ENCODE measurements at places on chromosomes 12 and 14.
A peak's percentile ranks its signal among the peaks of the same experiment; 100 is the strongest.

DNA sequence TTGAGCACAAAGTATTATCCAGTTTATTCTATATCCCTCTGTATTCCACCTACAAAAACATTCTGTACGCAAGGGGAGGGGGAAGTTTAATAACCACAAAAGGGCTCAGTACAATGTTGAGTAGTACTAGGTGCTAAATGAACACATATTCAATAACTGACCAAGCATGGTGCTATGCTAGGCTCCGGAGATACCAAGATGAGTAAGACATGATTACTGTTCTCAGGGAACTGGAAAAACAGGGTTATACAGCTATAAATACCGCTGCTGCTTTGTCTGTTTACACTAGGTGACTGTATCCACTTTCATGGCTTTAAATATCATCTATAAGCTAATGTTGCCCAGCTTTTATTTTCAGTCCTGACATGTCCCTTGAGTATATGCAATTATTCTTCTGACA, 135.8 kb downstream of the INSM2 start:
- DNase-seq: no peak

DNA sequence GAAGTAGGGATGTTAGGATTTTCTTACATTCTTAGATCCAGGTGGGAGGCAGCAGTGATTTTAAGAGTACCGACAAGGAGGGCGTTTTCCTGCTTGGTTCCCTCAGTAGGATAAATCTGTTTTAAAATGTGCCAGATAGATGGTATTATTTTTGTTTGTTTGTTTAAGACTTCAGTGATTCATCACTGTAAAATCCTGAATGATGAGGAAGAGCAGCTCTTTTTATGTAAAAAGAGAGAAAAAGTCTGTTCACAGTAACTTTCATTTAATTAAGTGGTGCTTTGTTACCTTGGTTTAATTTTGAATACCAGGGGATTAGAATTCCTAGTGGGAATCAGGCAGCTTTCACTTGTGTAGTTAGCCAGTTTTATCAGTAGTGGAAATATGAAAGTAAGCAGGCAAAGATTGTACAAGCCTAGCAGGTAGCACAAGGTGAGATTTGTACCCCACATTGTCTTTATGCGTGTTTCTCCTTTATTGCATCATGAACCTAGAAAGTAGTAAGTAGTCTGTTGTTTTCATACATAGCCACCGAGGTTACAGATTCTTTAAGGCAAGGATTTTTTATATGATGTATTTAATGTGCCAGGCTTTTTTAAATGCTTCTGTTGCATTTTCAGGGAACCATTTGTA, 349.6 kb downstream of the CCDC91 start:
- DNase-seq: no peak

GRCh38 chr12:67355428-67356379, 86.5 kb downstream of the CAND1 start:
- peak; percentile 67 for DNase-seq

DNA sequence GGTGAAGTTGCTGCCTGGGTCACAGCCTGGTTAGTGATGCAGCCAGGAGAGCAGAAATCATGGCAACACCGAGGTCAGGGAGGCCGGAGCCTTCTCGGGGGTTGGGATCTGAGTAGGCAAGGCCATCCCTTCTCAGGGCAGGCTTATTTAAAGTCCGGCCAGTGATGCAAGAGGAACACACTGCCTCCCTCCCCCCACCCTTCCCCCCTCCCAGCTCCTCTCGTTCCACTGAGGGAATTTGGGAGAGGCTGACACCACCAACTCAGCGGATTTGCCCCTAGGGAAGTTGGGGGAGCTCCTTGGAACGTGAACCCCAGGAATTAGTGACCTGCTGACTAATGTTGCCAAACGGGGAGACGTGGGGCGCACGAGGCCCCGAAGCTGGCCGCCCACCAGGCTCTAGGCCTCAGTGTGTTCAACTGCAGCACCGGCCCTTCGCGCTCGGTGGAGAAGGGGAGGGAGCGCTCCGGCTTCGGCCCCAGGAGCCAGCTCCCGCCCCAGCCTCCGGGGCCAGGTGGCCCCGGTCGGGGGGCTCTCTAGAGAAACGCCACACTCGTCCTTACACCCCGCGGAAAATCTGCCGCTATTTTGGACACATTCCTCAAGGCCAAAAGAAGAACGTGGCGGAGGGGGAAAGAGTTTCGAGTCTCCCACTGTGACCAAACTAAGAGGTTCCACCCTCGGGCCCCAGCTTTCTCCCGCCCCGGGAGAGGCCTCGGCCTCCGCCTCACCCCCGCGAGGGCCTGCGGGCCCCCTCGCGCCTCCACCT, 1.6 kb downstream of the CTDSP2 start:
- DNase-seq: no peak

DNA sequence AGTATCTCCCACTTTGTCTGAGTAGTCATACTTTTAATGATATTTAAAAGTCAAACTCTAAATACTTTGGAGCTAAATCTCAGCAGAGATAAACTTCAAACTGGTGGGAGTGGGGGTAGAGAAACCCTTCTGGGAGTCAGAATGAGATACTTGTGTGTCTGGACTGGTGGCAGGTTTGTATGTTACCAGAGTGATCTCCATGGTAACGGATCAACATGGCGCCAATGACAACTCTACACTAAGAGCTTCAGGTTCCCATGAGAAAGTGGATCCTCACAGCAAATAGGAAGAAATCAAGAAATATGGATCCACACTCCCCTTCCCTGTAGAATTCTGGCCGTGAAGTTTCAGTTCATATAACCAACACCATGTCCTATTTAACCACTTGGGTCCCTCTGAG, 121.9 kb downstream of the ETV6 start:
- DNase-seq: no peak

DNA sequence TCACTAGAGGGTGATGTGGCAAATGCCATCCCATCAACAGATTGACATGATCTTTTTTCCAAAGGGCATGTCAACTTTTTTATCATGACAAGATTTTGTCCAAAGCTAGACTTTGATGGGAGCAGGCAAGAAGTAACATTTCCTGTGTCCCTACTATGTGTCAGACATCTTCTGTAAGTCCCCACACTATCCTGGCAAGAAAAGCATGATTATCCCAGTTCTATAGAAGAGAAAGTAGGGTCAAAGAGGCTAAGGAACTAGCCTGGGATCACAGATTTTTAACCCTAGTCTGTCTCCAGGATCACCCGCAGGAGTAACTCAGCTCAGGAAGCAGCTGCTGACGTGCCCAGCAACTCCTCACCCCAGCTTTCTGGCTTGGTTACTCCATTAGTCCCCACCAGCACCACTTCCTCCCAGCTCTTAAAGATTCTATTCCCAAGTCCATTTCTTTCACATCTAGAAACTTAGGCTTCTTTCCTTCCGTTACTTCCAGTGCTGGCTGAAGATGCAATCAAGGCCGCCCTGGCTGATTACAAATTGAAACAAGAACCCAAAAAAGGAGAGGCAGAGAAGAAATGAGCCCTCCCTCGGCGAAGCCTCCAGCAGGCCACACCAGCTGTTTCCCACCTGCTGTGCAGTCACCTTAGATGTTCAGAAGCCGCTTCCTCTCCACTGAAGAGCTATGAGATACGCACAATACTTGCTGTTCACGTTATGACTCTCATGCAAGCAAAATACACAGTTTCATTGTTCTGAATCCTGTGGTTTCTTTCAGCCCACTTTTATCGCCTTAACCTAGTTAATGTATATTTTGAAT, 6.2 kb downstream of the ISCU start:
- no peak for DNase-seq

GRCh38 chr12:12331244-12331771, 18.7 kb downstream of the MANSC1 start:
- no peak for DNase-seq

GRCh38 chr14:34322940-34323418, 139.1 kb downstream of the SPTSSA start:
- peak; percentile 25 for DNase-seq

DNA sequence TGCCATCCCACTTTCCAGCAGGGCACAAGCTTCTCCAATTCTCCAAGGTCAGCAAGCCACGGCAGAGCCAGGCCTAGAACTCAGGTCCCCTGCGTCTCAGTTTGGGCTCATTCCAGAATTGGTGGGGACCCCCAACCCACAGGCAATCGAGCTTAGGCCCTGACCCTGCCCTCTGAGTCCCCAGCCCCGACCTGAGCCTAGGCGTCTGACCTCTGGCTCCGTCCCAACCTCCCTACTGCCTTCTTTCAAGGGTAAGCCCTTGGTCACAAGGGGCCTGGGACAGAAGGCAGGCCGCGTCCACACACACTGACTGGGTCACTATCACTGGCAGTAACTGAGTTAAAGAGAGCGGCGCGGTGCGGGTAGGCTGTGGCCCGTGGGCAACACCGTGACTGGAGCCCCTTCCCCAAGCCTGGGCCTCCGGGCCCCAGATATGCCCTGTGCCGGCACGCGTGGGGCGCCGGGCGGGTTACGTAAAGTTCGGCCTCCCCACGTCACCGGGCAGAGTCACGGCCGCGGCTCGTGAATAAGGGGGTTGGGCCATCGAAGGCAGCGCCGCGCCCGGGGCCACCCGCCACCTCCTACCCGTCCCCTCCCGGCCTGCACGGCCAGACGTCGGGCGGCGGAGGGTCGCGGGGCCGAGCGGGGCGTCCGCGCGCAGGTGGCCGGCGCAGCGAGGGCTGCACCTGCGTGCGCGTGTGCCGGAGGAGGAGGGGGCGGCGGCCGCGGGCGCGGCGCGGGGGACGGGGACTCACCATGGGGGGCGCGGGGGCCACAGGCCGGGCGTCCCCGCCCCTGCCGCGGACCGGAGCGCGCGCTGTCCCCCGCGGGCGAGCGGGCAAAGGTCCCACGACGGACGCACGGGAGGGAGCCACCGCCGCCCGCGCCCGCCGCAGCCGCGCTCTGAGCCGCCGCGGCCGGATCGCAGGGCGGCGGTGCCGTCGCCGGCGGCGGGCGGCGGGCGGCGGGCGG, 516 bp downstream of the ANKRD9 start:
- DNase-seq: no peak

DNA sequence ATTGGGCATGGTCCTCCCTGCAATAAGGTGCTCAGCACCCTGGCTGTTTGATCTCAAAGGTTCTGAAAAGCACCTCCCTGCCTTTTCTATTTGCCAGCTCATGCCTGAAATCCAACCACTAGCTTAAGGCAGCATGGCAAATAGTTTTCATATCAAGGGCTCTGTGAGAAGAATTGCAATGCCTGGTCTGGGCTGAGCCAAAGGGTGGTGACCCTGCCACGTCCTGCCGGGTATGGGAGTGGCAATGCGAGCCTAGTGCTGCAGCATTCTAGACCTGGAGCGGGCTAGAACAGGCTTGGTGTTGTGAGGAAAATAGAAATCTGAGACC, 2.3 kb upstream of the SCNN1A start:
- no peak for DNase-seq

- no peak for DNase-seq
Observed at GRCh38 chr12:85155791-85156190, 119.6 kb downstream of the LRRIQ1 start.

DNA sequence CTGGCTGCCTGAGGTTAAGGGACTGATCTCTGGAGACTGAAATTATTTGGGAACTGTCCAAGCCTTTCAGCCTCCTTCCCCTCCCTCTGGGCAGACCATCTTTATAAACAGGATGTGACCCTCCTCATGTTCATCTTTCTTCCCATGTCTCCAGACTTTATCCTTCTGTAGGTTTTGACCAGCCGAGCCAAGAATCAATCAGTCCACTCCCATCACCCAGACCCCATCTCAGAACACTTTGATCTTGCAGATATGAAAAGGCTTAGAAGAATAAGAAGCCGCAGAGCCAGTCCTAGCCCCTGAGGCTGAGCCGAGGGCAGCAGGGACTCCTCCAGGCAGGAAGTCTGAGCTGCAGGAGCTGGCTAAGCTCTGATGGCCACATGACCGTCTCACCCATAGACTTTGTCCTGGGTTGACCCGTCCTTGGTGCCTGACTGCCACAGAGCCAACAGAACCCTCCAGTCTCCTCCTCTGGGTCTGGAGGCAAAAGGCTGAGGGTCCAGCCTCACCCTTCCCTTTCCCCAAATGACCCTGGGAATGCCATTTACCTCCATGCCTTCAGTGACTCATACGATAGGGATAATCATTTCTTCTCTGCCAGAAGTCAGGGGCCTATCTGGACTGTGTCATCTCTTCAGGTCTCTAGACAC, 1.6 kb downstream of the KRT71 start:
- DNase-seq: no peak

DNA sequence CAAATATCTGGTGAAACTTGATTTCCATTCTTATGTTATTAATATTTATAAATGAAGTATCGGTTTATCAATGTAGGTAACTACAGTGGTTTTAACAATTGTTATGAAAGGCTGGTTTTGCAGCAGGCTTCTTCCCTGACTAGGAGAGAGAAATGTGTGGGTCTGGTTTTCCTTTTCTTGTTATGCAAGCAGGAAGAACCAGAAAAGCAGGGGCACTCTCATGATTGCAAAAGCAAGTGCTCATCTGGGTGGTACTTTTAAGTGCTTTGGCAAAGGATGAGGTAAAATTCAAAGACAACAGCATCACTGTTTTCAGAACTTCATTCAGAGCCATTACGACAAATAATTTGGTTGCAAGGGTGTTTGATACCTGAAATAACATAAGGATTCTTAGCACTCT, 105.6 kb downstream of the PTPRO start:
- DNase-seq: no peak

DNA sequence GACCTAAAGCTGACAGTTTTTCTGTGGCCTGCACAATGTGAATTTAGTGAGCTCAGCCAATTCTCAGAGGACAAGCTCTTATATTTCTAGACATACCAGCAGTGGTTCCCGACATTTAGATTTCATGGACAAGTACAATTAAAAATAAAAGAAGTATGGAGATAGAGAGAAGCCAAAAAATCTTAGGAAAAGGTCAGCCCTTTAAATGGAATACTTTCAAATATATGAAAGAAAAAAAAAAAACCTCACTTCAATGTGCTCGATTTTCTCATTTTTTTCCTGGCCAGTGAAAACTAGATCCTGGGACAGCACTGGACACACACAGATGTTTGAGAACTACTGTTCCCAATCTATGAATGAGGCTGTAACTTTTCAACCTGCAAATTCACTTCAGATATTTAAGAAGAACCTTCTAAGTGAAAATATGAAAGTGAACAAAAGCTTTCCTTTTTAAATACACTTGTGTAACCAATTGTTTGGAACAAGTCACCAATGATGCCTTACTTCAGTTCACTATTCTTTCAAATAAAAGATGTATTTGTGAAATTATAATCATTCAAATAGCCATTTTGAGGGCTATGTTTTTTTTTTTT, 109.4 kb downstream of the SLC38A1 start:
- no peak for DNase-seq

GRCh38 chr12:109739747-109740693, 26.4 kb downstream of the FAM222A start:
- DNase-seq: no peak
